Keratinocyte (primary cell): ENCODE measurements at places on chromosomes 5 and 9. TPM values are rescaled to one million over a fixed set of nuclear protein-coding genes. Genes with fewer than 3 reads are reported as not detected.

SLC1A3 gene
- polyA plus RNA-seq, result 16.6 to 22.2 TPM (median 17.0 TPM) in 3 replicates

DNA sequence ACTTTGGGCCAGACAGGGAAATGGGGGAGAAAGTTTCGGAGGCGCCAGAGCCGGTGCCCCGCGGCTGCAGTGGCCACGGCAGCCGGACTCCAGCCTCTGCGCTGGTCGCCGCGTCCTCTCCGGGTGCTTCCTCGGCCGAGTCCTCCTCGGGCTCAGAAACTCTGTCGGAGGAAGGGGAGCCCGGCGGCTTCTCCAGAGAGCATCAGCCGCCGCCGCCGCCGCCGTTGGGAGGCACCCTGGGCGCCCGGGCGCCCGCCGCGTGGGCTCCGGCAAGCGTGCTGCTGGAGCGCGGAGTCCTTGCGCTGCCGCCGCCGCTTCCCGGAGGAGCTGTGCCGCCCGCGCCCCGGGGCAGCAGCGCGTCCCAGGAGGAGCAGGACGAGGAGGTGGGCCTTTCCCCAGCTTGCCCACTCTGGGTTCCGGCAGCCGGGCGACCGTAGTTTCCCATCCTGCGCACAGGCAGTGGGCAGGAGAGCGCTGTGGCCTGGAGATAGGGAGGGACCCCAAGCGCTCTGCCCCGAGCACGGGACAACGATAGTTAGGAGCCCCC lies 516 bp downstream of the MAST4 start:
- H3K36me3 ChIP-seq, result no peaks in the 10 kb centered on the region
- H3K27me3 ChIP-seq, result peaks cover 14% of the 10 kb centered on the region
- DNase-seq, result no peak
- H3K4me3 ChIP-seq, result peak overlapping the region; percentile 71
- peaks cover 22% of the 10 kb centered on the region for H3K4me1 ChIP-seq

DNA sequence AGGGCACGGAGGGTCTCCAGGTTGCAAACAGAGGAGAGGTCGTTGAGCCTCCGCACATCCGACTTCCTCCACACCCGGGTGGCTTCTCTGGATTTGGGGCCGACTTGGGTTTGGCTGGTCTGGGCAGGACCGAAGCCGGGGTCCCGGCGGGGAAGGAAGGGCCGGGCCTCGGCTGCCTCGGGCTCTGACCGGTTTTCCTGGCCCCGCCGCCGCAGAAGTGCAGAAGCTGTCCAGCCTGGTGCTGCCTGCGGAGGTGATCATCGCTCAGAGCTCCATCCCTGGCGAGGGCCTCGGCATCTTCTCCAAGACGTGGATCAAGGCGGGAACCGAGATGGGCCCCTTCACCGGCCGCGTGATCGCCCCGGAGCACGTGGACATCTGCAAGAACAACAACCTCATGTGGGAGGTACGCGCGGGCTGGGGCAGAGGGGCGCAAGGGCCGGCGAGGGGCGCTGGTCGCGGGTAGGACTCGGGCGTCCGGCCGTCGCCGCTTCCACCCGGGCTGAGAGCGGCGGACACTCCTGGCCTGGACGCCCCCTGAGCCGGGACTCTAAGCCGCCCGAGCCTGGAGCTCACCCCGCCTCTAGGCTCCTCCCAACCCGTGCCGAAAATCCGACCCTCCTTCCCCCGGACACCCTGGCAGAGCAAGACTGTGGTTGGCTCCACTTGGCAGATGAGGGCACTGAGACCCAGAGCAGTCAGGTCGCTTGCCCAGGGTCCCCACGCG lies 2.2 kb downstream of the PRDM12 start:
- H3K36me3 ChIP-seq, result no peaks in the 10 kb centered on the region
- H3K4me1 ChIP-seq, result no peaks in the 10 kb centered on the region
- H3K27ac ChIP-seq, result no peak overlapping the region
- no peak for DNase-seq

DNA sequence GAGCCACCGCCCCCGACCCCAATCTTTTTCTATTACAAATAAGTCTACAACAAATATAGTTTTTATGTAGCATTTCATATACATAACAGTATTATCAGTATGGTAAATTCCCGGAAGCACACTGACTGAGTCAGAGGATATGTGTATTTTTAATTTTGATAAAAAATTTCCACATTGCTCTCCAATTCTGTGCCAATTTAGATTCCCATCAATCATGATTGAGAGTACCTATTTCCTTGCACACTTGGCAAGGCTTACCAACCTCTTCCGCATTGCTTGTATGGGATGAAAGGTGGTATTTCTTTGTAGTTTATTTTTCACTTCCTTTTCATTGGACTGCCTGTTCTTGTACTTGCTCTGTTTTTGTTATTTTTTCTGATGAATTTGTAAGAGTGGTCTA lies 204.6 kb downstream of the RFX3 start:
- H3K36me3 ChIP-seq, result no peaks in the 10 kb centered on the region
- H3K27ac ChIP-seq, result no peak overlapping the region

DNA sequence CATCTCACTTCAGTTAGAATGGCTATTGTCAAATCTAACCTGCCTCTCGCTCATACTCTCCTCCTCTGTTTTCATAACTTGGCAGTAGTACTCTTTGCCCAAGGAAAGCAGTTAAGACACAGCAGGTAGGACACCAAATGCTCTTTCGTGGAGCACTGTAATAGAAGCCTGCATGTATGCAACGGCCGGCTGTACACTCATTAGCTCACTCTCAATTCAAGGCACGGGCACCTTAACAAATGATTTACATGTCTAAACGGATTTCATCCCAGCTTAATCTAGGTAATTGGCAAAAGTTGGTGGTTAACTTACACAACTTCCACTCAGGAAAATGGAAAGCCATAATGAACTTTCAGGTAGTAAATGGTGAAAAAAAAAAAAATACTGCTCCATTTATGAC lies 14.9 kb downstream of the DEPDC1B start:
- no peaks in the 10 kb centered on the region for H3K4me1 ChIP-seq
- H3K27me3 ChIP-seq, result no peaks in the 10 kb centered on the region
- H3K4me3 ChIP-seq, result no peak overlapping the region
- no peaks in the 10 kb centered on the region for H3K36me3 ChIP-seq
- no peak for DNase-seq
